ENCODE measurements at places on chromosomes 12 and 14.

DNA sequence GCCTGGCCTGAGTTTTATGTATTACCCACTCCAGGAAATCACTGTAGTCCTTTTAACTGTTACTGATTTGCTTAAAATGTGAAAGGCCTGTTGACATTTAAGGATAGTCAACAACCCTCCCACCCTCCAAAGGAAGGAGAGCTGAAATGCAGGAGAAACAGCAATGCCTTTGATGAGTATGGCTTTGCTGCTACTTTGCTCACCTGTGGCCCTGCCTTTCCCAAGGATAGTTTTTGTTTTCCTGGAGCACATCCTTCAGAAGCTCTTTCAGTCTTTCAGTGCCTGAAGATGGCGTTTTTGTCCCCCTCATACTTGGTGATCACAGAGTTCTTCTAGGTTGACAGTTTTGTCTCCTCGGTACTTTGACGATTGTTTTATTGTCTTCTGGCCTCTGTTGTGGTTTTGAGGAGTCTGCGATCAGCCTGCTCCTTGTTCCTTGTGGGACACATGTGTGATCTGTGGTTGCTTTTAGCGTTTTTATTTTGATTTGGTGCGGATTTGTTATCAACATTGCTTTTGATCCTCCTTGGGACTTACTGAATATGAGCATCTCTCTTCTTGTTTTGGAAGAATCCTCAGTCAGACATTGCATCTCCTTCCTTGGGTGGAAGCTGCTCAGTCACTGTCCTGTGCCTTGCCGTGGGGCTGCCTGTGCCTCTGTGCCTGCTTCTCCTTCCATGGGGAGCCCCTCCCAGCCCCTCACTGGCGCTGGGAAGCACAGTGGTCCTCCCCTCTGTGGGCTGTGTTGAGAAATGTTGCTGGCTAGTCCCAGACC is 17.2 kb downstream of the PACS2 start:
- DNase-seq = no peak

GRCh38 chr14:68841016-68841809 is 48.3 kb upstream of the ZFP36L1 start:
- DNase-seq = peak; percentile 78

DNA sequence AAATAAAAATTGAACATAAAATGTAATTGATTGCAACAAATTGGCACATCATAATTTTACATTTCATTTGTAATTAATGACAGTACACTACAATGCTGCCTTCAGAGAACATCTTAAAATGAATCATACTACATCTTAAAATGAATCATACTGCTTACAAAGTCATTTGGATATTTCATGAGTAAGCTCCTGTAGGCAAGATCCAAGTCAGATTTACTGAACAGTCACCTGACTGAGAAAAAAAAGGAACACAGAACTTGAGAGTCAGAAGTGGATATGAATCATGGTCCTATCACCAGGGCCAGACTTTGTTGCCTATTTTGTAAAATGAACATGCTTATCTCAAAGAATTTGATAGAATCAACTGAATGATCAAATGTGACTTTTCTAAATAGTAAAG is 32.7 kb upstream of the FBLN5 start:
- peak; percentile 95 for DNase-seq

- no peak for DNase-seq
Observed at GRCh38 chr12:132838410-132839080, 9.9 kb upstream of the GOLGA3 start.

DNA sequence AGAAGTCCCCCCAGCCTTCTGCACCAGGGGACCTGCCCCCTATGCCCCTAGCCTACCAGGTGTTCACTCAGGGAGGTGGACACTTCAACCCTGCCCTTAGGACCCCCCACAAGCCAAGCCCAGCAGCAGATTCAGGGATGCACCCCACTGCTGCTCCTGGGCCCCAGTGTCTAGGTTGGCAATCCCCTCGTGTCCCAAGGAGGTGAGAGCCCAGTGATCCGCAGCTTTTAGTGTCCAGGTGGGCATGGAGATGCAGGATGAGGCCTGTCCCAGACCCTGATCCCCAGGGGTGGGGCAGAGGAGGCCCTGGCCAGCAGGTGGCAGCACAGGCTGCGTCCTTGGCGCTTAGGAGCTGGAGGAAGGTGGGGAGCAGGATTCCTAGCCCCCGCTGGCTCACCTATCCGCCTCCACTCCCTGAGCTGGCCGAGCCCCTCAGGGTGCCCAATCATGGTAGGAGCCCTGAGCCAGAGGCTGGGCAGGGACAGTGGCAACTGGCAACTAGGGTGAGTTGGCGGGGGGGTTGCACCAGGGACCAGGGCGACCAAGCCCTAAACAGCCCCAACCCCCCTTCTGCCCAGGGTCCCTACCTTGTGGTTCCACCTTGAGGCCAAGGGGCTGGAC is 4.1 kb downstream of the CKB start:
- peak; percentile 41 for DNase-seq

DNA sequence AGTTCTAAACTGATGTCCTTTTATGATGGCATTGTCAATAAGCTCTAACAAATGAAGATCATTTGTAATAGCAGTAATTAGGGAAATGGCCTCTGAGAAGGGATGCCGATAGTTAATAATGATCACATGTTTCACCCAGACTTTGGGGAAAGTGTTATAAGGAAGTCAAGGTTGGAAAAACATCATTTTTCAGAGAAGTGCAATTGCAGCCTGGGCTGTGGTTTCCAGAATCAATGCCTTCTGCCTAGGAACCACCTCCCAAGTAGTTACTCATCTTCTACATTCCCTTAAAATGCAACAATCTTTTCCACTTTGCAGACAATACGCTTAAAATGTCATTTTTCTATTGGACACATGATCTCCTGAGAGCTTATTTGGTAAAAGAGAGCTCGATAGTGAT is 879 bp downstream of the EDDM3A start:
- DNase-seq = no peak

GRCh38 chr12:50047693-50048250 is 9.6 kb upstream of the ASIC1 start:
- DNase-seq = no peak

DNA sequence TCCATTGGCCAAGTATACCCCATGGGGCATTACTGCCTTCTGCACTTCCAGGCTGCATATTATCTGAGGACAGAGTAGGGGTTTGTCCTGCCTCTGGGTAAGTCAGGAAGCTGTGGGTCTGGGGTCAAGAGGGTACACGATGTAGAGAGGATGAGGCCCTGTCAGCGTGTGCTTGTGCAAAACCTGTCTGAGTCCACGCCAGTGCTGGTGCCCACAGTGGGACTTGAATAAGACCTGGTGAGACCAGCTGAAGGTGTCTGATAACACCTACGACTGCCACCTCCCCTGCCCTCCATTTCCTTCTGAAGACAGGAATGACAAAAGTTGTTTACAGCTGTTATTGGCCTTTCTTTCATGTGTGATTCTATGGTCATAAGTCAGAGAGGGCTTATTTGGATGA is 22.1 kb upstream of the NID2 start:
- no peak for DNase-seq

GRCh38 chr14:22252686-22253085 is 336.3 kb downstream of the DAD1 start:
- DNase-seq = no peak

GRCh38 chr12:84161296-84161695 is 751.3 kb downstream of the SLC6A15 start:
- DNase-seq = no peak
